ENCODE measurements at places on chromosomes 16 and 17. TPM values are rescaled to one million over a fixed set of nuclear protein-coding genes. Genes with fewer than 3 reads are reported as not detected.

PSME3 gene
- 111 TPM for total RNA-seq

MRPL38 gene
- total RNA-seq, result 71.1 TPM

NPIPB8 gene
- not detected for total RNA-seq

GRCh38 chr16:30030841-30031413 lies at the start of gene TLCD3B:
TSS of gene TLCD3B (minus strand) at chr16:30031271. CDS start at chr16:30030527, 744 bp downstream.
- H3K27ac ChIP-seq, result no peak within 1 kb of the TSS
- H3K4me3 ChIP-seq, result peak within 1 kb of the TSS; percentile 52
- H3K4me1 ChIP-seq, result peaks cover 8% of the 10 kb centered on the region
- H3K27me3 ChIP-seq, result peaks cover 43% of the 10 kb centered on the region
- no peak for DNase-seq
- H3K36me3 ChIP-seq, result no peaks in the 10 kb centered on the region

DNA sequence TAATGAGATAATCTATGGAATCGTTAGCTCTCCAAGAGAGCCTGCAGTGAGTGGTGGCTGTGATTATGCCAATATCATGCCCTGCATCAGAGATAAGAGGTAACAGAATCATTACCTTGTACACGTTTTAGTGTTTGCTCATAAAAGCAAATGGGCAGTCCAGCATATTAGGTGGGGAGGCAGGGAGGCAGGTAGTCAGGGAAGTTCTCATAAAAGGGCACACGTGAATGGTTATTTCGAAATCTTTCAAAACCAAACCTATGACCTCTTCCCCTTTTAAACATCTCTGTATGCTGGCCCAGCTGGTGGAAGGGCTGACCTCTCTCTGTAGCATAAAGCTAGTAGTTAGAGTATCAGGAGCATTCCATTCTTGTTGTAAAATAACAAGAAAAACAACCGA lies 51.7 kb downstream of the VAT1L start:
- H3K36me3 ChIP-seq, result no peaks in the 10 kb centered on the region
- no peaks in the 10 kb centered on the region for H3K4me1 ChIP-seq
- no peak overlapping the region for H3K27ac ChIP-seq
- DNase-seq, result no peak
- H3K27me3 ChIP-seq, result no peaks in the 10 kb centered on the region

DNA sequence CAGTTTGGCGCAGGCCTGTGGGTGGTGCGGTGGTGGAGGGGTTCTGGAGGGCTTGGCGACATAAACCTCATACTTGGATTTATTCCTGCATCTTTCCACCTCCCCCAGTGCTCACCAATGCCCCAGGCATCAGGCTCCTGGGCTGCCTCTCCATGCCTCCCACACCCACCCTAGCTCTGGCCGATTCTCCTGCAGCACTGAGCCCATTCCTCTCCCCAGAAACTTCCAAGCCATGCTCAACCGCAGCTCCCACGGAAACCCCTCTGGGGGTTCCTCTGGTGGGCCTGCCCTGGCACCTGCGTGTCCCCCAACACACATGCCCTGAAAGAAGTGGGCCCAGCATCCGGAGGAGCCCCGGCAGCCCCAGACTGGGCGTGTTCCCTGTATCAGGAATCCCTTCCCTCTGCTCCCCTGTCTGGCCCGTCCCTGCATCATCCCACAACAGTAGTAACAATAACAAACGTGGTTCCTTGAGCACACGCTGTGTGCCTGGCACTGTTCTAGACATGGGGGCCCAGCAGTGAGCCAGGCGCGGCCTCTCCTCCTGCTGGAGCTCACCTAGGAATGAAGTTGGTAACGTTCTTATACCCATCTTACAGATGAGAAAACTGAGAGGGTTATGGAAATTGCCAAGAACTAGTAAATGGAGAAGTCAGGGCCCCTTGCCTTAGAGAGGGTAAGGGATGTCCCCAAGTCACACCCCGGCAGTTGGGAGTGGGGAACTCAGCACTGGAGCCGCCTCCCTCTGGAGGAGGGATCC lies 2.3 kb downstream of the PRSS21 start:
- no peaks in the 10 kb centered on the region for H3K4me1 ChIP-seq
- H3K27me3 ChIP-seq, result peaks cover 26% of the 10 kb centered on the region
- DNase-seq, result no peak
- H3K36me3 ChIP-seq, result no peaks in the 10 kb centered on the region
- no peak overlapping the region for H3K4me3 ChIP-seq

DNA sequence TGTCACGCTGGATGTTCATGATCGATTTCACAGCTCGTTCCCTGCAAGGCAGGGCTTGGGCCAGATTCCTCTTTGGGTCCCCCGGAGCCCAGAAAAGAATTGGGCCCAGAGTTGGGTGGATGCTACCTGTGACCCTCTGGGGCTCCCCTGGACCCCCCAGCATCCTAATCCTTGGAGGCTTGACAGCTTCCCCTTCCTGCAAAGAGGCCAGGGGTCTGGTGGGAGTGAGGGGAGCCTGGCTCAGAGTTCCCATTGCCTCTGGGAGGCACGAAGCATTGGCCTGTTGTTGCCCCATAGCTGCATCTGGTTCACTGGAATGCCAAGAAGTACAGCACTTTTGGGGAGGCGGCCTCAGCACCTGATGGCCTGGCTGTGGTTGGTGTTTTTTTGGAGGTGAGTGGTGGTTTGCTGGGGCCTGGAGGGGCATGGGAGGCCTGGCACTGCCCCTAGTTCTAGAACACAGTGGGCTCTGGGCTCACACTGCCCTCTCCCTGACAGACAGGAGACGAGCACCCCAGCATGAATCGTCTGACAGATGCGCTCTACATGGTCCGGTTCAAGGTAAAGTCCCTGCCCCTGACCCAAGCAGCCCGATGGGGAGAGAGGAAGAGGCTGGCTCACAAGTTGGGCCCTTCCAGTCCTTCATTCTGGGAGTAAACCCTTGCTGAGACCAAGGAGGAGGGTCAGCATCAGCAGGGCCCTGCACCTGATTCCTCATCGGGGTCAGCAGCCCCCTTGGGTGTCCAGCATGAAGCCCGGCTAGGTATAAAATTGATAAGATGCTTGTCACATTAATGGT lies 7.2 kb downstream of the CA7 start:
- H3K27ac ChIP-seq, result no peak overlapping the region
- peaks cover 14% of the 10 kb centered on the region for H3K27me3 ChIP-seq
- H3K4me3 ChIP-seq, result no peak overlapping the region
- DNase-seq, result no peak
- H3K36me3 ChIP-seq, result no peaks in the 10 kb centered on the region
- H3K4me1 ChIP-seq, result no peaks in the 10 kb centered on the region

Data from osteocyte (in vitro differentiated cells).